ENCODE measurements at places on chromosomes 4 and X.
A peak's percentile ranks its signal among the peaks of the same experiment; 100 is the strongest.

DNA sequence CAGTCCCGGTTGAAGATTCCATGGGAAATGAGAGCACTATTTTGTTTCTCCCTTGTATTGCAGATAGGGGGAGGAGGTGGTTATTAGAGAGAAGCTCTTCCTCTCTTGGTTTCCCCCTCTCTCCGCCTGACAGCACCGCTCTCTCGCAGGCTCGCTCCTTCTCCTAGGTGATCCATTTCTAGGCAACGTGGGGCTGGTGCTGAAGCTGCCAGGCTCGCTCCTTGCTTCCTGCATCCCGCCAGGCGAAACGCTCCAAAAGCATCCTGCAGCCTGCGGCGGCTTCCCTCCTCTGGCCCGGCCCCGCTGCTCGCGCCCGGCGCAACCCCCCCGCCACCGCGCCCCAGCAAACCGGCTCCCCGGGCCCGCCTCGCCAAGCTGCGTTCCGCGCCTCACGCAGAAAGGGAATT lies at the start of gene GRID2:
Gene GRID2, plus strand, starts transcription at position 346 of the 407 bp plus-strand sequence.
- H3K36me3 ChIP-seq = no peaks in the 10 kb centered on the region
- H3K4me1 ChIP-seq = peaks cover 13% of the 10 kb centered on the region
- no peak within 1 kb of the TSS for H3K27ac ChIP-seq
- peak; percentile 31 for DNase-seq
- peaks cover 50% of the 10 kb centered on the region for H3K27me3 ChIP-seq
- H3K4me3 ChIP-seq = peak within 1 kb of the TSS; percentile 19

GRCh38 chr4:176031922-176032321 lies 33.7 kb upstream of the WDR17 start:
- H3K27me3 ChIP-seq = no peaks in the 10 kb centered on the region
- H3K36me3 ChIP-seq = no peaks in the 10 kb centered on the region
- H3K4me1 ChIP-seq = no peaks in the 10 kb centered on the region
- no peak for DNase-seq
- no peak overlapping the region for H3K4me3 ChIP-seq

DNA sequence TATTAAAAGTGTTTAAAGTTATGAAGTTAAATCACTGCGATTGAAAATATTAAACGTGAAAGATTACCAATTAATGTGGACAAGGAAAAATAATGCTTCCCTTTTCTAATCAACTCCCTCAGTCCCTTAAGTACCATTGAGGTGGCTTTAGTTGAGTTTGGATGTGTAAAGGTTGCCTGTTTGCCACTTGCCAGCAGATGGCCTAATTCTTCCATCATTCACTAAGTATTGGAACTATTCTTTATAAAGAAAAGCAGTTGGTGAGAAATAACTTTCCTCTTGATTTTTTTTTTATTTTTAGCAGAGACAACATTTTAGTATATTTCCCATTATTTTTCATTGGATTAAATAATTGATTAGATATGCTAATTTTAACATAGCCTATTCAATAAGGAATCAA lies 295.9 kb upstream of the TACR3 start:
- no peaks in the 10 kb centered on the region for H3K36me3 ChIP-seq
- no peaks in the 10 kb centered on the region for H3K27me3 ChIP-seq
- DNase-seq = no peak

GRCh38 chrX:151713849-151714248 lies 2.0 kb upstream of the FATE1 start:
- no peak overlapping the region for H3K27ac ChIP-seq
- H3K4me1 ChIP-seq = no peaks in the 10 kb centered on the region
- H3K36me3 ChIP-seq = no peaks in the 10 kb centered on the region
- H3K4me3 ChIP-seq = no peak overlapping the region
- no peak for DNase-seq

GRCh38 chr4:108619372-108620100 lies 840 bp upstream of the RPL34 start:
- H3K27ac ChIP-seq = peak overlapping the region; percentile 44
- peaks cover 28% of the 10 kb centered on the region for H3K36me3 ChIP-seq
- peak; percentile 17 for DNase-seq
- H3K4me3 ChIP-seq = peak overlapping the region; percentile 68
- H3K4me1 ChIP-seq = peaks cover 6% of the 10 kb centered on the region
- no peaks in the 10 kb centered on the region for H3K27me3 ChIP-seq

DNA sequence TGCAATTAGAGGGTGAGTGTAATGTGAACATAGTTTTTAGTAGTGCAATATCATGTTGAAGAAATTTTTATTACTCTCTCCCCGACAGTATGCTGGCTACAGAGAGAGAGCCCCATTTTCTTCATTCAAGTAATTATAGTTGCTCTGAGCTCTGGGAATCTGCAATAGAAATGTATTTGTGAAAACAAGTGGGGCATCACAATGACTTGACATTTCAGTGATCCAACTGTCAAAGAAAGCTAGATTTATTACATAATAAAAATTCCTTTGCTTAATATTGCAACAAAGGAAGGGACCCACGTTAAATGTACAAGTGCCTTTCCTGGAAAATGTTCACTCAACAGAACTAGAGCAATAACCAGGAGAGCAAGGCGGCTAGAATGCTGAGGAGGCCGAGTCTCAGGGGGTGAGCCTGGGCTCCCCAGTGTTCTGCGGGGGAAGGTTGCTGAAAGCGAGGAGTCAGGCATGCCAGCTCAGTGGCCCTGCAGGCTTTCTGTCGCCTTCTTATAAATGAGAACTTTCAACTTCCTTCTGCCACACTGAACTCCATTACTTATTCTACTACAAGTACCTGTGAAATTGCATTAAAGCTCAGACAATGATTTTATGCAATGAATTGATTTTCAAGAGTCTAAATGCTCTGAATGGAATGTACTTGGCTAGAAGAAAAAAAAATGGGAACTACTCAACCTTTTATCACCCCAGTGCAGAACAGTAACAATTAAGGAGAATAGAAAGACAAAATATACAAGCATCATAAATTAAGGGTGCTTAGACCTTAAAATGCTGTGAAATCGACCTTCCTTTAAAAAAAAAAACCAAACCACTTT lies 476.4 kb downstream of the AFF2 start:
- DNase-seq = peak; percentile 20
- no peaks in the 10 kb centered on the region for H3K36me3 ChIP-seq
- H3K27me3 ChIP-seq = no peaks in the 10 kb centered on the region
- H3K4me3 ChIP-seq = no peak overlapping the region
- peaks cover 10% of the 10 kb centered on the region for H3K4me1 ChIP-seq

GRCh38 chr4:185424905-185425646 lies 688 bp downstream of the UFSP2 start:
- H3K27me3 ChIP-seq = no peaks in the 10 kb centered on the region
- H3K36me3 ChIP-seq = peaks cover 12% of the 10 kb centered on the region
- peak overlapping the region; percentile 66 for H3K27ac ChIP-seq

DNA sequence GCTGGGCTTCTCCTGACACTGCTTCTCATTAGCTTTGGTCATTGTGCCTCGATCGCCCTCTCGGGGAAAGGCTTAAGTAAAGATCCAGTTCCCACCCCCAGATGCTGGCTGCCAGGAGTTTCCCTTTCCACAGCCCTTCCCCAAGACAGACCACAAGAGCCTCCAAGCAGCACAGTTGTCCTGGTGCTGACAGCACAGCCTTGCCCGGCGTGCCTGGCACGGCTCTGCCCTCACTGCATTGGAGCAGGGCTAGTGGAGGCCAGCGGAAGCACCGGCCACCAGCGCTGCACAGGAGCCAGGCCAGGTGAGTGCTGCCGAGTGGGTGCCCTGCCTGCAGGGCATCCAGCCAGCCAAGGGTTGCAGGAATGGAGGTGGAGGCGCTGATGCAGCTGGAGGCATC lies 9.7 kb upstream of the MSANTD1 start:
- H3K27me3 ChIP-seq = no peaks in the 10 kb centered on the region
- H3K27ac ChIP-seq = no peak overlapping the region
- no peak for DNase-seq
- no peak overlapping the region for H3K4me3 ChIP-seq

DNA sequence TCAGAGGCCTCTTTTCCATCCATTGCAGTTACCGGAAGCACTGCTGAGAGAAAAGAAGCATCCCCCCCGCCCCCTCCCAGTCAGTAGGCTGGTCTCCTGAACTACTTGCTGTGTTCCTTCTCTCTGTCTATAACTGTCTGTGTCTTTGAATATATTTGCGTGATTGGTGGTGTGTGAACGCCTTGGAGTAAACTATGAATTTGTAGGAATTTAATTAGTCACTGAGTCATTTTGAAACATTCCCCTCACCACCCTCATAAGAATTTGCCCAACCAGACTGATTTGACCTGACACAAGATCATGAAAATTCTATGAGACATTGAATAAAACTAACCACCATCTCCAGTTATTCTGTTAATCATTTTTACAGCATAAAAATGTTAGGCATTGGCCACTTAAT lies 6.7 kb upstream of the NXF3 start:
- H3K27me3 ChIP-seq = no peaks in the 10 kb centered on the region
- no peaks in the 10 kb centered on the region for H3K36me3 ChIP-seq
- DNase-seq = no peak
- no peak overlapping the region for H3K27ac ChIP-seq
- peaks cover 4% of the 10 kb centered on the region for H3K4me1 ChIP-seq
- no peak overlapping the region for H3K4me3 ChIP-seq

DNA sequence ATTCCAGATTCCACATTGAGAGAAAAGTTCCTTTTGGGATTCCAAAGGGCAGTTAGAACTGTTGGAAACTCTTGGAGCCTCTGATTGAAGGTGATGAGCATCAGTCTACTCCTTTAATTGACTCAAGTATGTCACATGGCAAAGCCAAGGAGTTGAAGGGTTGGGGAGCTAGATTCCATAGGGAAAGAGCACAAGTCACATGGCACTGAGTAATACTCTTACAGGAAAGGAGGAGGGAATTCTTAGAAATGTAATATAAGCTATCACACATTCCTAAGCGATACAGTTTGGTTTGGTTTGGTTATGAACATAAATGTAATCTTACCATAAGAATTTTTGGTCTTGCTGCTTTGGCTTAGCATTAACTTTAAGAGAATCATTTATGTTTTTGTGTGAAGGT lies 15.7 kb downstream of the SPCS3 start:
- no peaks in the 10 kb centered on the region for H3K36me3 ChIP-seq
- H3K27ac ChIP-seq = no peak overlapping the region
- H3K4me3 ChIP-seq = no peak overlapping the region
- DNase-seq = peak; percentile 40
- no peaks in the 10 kb centered on the region for H3K4me1 ChIP-seq
- H3K27me3 ChIP-seq = no peaks in the 10 kb centered on the region

DNA sequence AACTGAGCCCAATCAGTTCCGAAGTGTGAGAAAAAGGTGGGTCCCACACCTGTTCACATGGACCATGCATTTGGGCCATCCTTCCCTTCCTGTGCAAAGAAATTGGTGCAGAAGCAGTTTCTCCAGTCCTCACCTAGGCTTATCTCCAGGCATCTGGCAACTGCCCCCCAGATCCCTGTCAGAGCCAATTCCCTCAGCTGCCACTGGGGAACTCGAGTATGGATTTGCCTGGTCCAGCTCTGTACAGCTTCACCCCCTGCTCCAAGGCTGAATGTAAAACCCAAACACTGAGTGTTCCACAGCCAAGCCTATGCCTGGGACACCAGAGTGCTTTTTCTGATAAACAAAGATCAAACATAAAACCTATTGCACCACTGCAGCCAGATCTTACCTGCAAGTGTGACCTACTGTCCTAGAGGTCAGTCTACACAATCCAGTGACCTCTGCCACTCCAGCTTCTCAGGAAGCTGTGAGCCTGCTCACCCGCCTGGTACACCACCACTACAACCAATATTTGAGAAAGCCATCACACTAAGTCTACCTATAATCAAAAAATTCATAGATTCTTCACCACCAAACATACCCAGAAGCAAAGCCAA lies 136.4 kb downstream of the STPG2 start:
- H3K4me3 ChIP-seq = no peak overlapping the region
- no peak for DNase-seq
- no peaks in the 10 kb centered on the region for H3K27me3 ChIP-seq
- H3K27ac ChIP-seq = no peak overlapping the region

DNA sequence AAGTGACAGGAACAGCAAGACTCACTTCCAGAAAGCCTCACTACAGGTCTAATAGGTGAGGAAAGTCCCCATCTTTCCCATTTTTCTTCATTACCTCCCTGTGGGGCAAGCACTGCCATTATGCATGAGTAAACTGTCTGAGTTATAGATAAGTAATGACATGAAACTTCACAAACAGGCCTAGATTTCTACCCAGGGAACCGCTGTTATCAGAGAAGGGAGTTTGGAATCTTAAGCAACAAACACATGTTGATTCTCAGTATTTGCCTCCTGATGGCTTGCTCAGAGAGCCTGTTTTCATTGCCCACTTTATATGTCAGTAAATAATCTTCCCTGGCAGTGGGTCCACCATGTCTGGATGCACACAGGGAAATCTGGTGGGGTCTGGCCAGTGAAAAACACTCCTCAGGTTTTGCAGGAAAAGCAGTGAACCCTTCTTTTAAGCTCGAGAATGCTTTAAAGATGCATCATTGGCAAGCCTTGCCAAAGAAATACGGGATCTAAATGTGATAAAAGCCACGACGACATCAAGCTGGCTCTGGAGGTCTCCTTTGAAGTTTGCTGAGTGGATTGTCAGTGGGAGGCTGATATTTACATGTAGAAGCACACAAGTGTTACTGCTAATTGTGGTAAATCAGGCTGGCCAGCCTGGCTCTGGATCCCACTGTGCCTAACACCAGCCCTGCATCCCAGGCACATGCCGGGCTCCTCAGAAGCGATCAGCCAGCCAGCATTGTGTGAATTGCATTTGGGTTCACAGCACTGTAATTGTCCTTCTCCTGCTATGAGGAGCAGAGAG lies 25.2 kb downstream of the PDGFRA start:
- no peaks in the 10 kb centered on the region for H3K27me3 ChIP-seq
- H3K4me1 ChIP-seq = no peaks in the 10 kb centered on the region
- no peaks in the 10 kb centered on the region for H3K36me3 ChIP-seq
- no peak overlapping the region for H3K4me3 ChIP-seq
- no peak for DNase-seq
- no peak overlapping the region for H3K27ac ChIP-seq

DNA sequence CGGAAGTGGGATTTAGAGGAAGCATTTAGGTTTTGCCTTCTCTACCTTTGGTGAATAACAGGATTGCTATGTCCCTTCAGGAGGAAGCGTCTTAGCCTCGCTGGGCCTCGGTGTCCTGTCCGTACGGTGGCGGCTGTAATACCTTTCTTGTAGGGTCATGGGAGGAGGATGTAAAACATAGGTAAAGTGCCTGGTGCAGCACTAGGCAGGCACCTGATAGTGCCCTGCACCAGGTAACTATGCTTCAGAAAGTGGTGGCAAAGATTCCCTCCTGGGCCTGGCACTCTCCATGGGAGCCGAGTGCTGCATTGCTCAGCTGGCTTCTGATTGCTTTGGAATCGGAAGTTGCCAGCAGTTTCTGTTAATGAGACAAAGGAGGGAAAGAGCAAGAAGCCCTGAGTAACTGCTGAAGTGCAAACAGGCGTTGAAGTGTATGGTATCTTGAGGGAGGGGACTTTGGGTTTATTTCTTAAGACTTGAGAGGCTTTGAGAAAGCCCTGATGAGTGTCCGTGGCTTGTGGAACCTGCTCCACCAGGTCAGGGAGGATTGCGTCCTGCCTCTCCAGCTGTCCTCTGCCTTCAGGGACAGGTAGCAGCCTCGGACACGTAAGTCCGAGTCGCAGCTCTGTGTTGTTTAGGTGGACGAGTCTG lies 45.8 kb downstream of the TBC1D14 start:
- H3K4me3 ChIP-seq = no peak overlapping the region
- H3K36me3 ChIP-seq = peaks cover under 1% of the 10 kb centered on the region
- H3K4me1 ChIP-seq = peaks cover 25% of the 10 kb centered on the region
- peak overlapping the region; percentile 82 for H3K27ac ChIP-seq
- H3K27me3 ChIP-seq = no peaks in the 10 kb centered on the region
